ENCODE measurements at places on chromosomes 16 and 17.
A peak's percentile ranks its signal among the peaks of the same experiment; 100 is the strongest.

- DNase-seq, result no peak
These were observed 61.5 kb upstream of the BCAR1 start for GRCh38 chr16:75312875-75313274.

- DNase-seq, result no peak
These were observed 97.3 kb upstream of the NETO2 start for GRCh38 chr16:47241061-47241460.

GRCh38 chr16:68696514-68696913, 40.6 kb upstream of the CDH1 start:
- no peak for DNase-seq

DNA sequence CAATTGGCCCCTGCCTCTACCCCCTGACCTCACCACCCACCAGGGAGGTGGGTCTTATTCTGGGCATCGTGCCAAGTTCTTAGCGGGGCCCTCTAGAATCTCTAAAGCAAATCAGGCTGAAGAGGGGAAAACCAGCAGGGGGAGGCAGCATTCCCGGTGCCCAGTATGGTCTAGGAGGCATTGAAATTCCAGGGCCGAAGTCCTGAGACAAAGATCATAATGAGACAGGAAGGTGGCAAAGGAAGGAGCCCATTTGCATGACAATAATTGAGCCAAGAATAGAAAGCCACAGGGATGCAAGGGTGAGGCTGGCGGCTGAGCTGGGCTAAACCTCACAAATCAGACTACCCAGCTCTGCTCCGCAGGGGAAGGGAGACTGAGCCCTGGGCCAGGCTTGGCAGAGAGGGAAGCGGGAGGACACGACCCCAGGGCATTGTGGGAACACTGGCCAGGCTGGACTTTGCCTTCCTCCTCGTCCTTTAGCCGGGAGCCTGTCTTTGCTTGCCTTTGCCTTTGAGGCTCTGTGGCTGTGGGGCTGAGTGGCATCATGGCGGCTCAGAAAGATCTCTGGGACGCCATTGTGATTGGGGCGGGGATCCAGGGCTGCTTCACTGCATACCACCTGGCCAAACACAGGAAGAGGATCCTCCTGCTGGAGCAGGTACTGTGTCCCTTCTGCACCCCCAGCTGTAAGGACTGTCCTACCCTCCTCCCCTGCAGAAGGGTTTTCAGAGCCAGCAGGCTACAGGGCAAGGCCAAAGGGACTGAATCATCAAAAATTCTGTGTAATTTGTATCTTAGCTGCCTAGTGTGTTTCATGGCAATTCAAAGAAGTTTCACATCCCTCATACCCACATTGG, at the start of gene PIPOX:
Gene PIPOX (plus strand): TSS at position 463 of the 860 bp plus-strand sequence. CDS start 85 bp downstream, at position 548.
- DNase-seq, result no peak

GRCh38 chr16:990516-991291, 9.1 kb downstream of the SOX8 start:
- no peak for DNase-seq

DNA sequence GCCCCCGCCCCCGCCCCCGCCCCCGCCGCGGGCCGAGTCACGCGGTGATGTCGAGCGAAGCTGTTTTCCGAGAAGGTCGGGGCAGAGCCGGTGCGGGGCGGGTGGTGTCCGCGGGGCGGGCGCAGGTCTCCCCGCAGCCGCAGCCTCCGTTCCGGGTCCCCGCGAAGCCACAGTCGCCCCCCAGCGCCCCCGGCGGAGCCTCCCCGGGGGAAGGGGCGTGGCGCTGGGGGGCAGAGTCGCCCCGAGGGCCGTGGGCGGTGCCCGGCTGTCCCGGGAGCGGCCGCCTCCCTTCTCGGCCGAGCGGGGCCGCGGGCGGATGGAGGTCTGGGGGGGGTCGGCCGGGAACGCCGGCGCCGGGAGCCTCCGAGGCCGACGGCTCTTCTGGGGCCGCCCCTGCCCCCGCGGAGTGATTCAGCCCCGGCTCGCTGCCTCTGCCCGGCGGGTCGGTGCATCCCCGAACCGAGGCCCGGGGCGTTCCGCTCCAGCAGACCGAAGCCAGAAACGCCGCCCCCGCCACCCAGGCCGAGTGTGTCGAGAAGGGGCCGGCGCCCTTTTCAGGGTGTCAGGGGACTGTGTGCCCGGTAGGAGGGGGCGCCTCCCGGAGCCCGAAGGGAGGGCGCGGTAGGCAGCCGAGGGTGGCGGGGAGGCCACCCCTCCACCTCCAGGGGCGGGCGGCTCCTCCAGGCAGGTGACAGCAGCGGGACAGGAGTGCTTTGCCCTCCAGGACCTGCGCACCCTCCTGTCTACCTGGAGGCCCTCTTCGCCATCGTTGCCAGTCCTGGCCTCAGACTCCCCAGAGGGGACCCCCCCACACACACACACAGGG, 1.7 kb downstream of the METRNL start:
- DNase-seq, result peak; percentile 13

DNA sequence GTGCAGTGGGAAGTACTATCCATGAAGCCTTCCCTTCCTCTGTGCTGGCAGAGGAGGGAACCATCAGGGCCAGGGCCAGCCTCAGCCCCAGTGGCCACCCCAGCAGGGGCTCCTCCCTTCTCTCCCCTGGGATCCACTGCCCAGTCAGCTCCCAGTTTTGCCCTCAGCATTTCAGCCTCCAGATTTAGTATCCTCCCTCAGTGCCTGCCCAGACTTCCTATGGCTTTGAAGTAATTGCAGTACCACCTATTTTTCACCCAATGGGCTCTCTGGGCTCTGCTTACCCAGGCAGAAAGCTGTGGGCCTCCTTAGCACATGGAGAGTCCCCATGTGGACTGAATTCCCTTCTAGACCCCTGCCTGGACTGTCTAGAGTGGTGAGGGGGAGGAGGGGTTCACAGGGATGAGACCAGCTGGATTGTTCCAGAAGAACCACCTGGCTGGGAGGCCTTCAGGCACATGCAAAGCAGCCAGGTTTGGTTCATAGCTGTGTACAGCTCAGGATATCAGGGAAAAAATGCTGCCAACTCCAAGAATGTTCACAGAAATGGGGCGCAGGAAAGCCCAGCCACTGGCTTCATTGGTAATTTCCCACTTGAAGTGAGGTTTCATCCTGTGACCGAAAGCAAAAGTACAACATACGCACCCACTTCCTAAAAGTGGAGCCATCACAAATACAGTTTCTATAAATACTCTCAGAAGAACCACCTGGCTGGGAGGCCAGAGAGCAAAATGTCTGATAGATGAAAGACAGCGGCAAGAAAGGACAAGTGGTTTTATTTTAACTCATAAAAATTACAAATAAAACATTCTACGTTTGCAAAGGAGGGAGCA, 15.2 kb upstream of the HERPUD1 start:
- no peak for DNase-seq

GRCh38 chr17:49338883-49339282, 23.2 kb downstream of the ZNF652 start:
- DNase-seq, result no peak

GRCh38 chr17:79681628-79682261, 49.0 kb upstream of the ENPP7 start:
- no peak for DNase-seq

- DNase-seq, result peak; percentile 46
These were observed 25.0 kb downstream of the CDK12 start for GRCh38 chr17:39486242-39486641.

DNA sequence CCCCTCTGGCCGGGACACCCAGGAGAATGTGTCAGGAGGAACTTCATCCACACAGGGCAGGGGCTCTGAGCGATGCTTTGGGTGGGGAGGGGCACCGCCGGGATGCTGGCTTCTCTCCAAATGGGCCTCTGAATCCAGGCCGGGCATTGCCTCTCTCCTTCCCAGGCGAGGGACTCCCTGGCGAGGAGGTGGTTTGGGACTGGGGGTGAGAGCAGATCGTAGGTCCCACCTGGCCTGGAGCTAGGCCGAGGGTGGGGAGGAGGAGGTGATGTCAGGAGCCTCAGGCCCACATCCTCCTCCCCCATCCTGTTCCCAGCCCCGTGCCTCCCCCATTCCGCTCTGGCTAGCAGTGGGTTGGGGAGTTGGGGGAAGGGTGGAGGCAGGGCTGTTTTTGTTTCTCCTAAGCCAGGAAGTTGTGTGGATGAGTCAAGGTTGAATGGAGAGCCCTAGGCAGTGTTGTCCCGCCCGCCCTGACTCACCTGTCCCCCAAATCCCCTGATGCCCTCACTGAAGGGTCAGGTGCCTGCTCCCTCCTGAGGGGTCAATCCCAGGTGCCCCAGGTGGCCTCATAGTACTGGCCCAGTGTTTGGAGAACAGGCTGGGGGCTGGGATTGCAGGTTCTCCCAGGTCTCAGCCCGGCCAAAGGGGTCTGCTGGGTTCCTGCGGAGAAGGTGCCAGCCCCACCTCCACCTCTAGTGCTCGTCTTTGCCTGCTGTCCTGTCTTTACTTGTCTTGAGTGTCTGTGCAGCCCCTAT, 2.8 kb downstream of the GRB7 start:
- peak; percentile 41 for DNase-seq

- no peak for DNase-seq
These were observed 16.6 kb downstream of the C16orf96 start for GRCh38 chr16:4572715-4573114.

DNA sequence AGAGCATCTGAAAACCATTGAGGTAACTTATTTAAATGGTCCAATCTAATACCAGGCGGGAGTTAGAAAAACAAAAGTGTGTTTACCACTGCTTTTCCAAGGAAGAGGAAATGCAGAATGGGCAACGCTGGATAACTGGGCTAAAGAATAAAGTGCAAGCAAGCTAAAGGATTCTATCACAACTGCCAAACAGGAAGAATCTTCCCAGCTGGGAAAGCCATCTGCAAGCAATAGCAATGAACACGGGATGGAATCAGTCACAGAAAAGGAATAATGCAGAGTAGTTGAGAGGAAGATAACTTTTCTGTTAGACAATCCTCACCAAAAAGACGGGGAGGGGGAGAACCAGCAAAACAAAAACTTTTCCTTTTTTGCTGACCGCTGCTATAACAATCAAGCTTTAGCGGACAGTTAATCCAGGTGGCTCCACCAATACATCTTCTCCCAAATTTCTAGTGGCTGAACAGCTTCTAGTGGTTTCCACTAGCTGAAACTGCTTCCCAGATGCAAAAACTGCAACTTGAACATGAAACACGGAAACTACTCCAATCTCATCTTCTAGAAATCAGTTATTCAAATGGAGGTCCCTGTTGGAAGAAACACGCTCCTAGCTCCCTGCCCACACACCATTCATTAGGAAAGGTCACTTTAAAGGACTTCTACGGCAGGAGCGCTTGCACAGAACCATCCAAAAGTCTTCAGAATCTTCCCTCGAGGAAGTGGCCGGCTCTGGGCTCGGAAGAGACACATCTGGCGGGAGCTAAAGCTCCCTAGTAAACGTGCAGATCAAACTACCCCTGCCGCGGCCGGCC, 929 bp downstream of the TMEM11 start:
- peak; percentile 13 for DNase-seq

- no peak for DNase-seq
These were observed 7.5 kb downstream of the TK2 start for GRCh38 chr16:66542396-66542795.

DNA sequence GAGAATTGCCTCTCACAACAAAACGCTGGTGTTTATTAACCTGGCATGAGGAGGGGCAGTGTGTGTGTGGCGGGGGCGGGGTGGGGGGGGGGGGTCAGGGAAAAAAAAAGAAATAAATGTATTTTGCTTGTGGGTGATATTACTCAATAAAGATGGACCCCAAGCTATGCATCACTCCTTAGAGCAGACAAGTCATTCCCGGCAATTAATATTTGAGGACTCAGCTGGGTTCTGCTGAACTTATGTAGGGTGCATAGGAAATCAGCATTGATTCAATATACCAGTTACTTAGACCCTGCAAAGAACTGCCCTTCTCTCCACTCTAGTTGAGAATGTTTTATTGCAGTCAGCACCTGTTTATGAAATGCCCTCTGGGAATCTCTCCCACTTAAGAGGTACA, 206.2 kb upstream of the MAF start:
- DNase-seq, result no peak

DNA sequence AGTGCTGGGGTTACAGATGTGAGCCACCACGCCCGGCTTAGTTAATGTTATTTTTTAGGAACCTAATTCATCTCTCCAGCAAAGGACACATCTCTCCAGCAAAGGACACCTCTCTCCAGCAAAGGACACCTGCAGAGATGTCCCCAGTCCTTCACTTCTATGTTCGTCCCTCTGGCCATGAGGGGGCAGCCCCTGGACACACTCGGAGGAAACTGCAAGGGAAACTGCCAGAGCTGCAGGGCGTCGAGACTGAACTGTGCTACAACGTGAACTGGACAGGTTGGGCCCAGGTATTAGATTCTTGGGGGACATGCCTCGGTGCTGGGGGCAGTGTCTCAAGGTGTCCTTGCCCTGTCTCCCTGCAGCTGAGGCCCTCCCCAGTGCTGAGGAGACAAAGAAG, 4.7 kb downstream of the PFAS start:
- peak; percentile 21 for DNase-seq

DNA sequence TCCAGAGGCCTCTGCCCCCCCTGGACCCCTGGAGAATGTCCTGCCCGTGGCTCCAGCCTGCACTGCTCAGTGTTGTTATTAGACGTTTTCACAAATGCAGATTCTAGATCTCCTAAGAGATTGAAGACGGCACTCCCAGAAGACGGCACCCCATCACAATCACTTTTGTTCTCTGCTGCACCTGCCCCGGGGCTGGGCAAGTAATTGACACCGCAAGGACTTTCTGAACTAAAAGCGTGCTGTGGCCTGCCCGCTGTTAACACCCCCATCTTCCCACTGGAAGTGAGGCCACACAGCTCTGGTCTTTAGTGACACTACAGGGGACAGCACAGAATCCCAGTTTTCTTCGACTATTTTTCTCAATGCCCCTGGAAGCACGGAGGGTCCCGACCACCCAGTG, 256.9 kb downstream of the ENGASE start:
- DNase-seq, result no peak

All from HCEC 1CT (cell line).